ENCODE measurements at places on chromosomes 5 and 9.

DNA sequence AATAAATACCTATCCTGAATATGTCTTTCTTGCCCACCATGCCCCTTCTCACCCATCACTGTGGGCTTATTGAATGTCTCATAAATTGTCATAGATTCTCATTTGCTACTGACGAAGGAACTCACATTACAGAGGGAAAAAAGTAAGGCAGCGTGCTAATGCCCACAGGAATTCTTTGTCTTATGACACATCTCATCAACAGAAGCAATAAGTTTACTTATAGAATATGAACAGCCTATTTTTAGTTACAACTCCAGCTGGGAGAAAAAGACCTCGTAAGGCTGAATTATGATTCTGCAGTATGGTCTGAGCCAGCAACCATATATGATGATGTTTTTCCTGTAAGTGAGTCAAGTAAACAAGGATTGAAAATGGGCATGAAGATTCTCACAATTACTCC lies 22.4 kb upstream of the ATG10 start:
- DNase-seq: no peak

DNA sequence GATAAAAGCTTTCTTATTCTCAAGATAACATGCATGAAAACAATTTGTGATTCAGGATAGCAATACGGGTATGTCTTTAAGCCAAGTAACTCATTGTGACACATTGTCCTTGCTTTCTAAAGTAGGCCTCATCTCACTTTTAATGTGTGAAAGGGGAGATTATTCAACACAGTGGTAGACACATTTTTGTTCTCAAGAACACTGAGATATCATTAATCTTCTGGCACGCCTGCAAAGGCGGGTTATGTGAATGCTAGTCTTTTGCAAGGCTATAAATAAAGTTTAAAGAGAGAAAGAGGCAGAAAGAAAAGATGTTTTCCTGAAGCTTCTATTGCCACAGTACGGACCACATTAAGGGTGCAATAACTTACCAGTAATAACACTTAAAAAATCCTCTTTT lies 181.8 kb upstream of the MEF2C start:
- DNase-seq: no peak

DNA sequence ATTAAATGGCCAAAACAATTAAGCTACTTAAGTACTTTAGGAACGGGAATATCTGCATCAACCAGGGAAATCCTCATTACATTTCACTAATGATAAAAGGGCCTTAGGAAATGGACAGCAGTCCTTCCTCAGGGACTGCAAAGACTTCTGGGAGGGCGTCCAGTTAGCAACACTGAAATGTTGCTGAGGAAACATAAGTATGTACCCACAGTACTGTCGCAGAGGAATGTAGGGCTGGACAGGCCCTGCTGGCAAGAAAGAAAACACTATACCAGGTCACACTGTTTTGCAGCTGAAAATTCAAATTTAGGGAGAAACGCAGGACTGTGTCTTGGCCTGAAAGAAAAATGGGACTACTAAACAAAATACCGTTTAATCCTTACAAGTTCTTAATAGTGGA lies 1.3 kb downstream of the C5orf15 start:
- no peak for DNase-seq

DNA sequence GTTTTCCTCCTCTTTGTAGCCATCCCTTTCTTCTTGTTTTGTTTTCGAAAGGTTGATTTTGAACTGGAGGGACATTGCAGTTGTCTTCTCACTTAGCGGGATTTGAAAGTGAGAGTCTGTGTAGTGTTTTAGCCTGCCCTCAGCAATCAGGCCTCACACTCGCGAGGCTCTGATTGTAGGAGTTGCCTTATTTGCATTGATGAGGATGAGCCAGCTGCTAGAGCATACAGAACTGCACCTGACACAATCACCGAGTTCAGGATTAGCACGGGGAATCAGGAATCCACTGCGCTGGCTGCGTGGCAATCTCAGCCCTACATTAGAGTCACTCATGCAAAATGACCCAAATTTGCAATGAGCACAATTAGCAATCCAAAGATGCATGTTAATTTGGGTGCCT lies 122.5 kb upstream of the TMEM161B start:
- no peak for DNase-seq

DNA sequence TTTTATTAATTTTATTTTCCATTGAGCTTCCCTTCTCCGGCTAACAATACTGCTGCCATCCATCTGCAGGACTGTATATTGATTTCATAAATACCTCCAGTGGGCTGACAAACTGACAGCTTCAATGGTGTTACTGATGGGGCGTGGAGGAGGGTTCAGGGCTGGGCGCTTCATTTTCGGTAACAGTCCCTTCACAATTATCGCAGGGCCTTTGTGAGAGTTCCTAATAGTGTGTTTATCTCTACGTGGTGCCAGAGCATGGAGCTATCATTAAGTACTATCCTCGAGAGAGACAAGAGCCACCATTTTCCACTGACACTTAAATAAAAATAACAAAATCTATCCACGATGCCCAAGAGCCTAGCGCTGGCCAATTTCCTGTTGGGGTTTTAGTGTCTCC lies 307.0 kb upstream of the PANK3 start:
- no peak for DNase-seq

DNA sequence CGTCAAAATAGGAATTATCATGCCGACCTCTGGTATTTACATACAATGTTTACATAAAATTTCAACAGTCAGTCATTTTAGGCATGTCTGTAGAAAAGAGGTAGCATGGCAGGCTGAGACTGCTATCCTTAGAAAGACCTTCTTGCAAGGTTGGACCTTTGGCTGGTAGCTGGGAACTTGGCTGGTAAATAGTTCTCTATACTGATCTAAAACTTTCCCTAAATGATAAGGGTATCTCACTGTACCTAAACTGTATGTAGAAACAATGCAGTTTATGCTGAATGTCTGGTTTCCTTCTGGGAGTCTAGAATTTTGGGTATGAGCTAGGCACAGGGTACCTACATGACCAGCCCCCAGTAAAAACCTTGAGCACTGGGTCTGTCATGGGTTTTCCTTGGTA lies 18.0 kb downstream of the FEM1C start:
- DNase-seq: no peak

GRCh38 chr5:135655468-135655815 lies 76.7 kb upstream of the CXCL14 start:
- no peak for DNase-seq

GRCh38 chr9:110602281-110602680 lies 22.7 kb upstream of the SVEP1 start:
- DNase-seq: no peak

GRCh38 chr5:73987915-73988314 lies 361.9 kb downstream of the ARHGEF28 start:
- no peak for DNase-seq

GRCh38 chr9:104826079-104826775 lies 62.3 kb downstream of the NIPSNAP3B start:
- DNase-seq: no peak

DNA sequence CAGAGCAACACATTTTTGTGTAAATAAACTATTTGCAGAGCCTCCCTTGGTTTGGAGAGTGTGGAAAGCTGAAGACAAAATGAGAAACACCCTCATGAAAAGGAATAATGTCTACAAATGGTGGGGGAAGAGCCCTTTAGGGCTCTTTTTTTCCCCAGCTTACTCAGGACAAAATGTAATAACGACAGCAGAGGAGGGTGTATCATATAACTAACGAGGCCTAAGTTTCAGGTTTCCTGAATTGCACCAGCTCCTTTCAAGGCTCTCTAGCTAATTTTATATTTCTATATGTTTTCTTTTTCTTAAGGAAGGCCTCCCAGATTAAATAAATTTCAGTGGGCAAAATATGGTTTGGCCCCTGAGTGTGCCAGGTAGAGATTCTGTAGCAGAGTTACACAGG lies 116.3 kb downstream of the FEM1C start:
- DNase-seq: no peak

DNA sequence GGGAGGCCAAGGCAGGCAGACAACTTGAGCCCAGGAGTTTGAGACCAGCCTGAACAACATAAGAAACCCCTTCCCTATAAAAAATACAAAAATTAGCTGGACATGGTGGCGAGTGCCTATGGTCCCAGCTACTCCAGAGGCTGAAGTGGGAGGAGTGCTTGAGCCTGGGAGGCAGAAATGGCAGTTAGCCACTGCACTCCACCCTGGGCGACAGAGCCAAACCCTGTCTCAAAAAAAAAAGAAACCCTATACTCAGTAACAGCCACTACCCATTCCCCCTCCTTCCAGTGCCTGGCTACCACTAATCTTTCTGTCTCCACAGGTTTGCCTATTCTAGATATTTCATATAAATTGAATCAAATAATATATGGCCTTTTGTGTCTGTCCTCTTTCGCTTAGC lies 14.3 kb upstream of the SIL1 start:
- no peak for DNase-seq

GRCh38 chr5:37696190-37697021 lies 143.4 kb downstream of the GDNF start:
- DNase-seq: no peak

- no peak for DNase-seq
These were observed 172.3 kb upstream of the NREP start for GRCh38 chr5:111929261-111929660.

DNA sequence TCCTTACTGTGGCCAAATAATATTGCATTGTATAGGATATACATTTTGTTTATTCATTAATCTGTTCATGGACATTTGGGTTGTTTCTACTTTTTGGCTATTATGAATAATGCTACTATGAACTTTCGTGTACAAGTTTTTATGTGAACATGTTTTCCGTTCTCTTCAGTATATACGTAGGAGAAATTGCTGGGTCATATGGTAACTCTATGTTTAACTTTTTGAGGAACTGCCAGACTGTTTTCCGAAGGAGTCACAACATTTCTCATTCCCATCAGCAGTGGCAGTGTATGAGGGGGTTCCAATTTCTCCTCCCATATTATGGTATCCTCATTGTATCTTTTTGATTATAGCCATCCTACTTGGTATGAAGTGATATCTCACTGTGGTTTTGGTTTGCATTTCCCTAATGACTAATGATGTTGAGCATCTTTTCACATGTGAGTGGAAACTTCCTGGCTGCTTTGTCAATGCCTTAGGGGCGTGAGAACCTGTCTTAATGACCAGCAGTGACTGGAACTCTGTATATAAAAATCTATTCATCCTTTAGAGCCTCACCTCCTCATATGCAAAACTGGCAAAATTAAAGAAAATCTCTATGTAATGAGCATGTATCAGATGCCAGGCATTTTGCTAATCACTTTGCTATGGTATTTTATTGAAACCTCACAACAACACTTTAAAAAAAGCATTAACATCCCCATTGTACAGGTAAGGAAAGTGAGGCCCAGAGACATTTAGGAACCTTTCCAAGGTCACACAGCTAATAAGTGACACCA lies 47.8 kb upstream of the TGFBR1 start:
- no peak for DNase-seq

DNA sequence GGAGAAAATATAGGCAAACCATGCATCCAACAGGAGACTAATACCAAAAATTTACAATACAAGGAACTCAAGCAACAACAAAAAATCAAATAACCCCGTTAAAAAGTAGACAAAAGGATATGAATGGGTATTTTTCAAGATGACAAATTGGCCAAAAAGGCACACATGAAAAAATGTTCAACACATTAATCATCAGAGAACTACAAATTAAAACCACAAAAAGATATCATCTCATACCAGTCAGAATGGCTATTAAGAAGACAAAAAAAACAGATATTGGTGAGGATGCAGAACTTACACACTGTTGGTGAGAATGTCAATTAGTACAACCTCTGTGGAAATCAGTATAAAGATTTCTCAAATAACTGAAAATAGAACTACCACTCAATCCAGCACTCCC lies 35.0 kb downstream of the TEX10 start:
- DNase-seq: no peak

DNA sequence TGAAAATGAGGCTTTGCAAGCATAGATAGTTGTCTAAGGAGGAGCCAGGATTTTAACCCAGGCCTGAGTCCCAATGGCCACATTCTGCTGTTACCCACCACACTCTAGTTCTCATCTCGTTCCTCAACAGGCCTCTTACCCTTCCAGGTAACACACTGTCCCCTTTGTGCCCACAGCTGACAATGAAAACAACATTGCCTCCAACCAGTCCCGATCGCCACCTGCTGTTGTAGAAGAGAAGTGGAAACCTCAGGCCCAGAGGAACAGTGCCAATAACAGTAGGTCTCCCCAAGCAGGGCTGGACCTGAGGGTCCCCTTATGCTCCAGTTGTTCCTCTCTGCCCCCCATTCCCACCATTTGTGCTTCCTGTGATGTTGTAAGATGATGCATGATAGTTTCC lies 30.4 kb downstream of the AMBP start:
- no peak for DNase-seq

DNA sequence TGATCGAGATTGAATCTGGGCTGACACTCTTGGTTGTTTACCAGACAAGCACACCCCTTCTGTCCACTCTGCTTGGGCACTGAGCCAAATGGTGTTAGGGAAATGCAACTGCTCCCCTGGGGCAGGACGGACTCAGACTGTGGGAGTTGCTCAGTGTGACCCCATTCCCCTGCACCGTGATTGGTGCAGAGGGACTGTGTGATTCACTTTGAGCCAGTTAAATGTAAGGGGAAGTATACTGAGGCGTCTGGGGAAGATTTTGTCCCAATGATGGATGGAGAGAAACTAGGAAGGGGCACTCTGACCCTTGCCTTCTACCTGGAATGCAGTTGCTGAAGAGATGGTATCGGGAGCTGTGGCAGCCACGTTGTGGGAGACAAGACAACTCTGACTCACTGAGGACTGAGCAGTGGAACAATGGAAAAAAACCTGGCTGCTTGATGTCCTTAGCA lies 196.0 kb upstream of the ANKRD55 start:
- DNase-seq: no peak

DNA sequence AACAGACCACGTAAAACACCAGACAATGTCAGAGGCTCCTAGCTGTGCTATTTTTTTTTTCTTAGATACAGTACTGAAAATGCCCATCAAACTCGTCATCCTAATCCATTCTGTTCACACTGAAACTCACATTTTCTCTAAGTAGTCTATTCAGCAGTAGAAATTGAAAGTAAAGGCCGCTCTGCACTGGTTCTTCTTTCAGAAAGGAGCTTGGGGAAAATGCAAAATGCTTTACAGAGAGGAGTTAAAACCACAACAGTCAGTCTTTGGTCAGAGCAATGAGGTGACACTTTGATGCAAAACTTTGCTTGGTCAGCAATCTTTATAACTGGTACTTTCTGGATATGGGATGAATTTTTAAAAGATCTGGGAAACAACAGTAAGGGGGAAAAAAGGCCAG lies 43.8 kb upstream of the SUSD1 start:
- DNase-seq: peak; percentile 25

DNA sequence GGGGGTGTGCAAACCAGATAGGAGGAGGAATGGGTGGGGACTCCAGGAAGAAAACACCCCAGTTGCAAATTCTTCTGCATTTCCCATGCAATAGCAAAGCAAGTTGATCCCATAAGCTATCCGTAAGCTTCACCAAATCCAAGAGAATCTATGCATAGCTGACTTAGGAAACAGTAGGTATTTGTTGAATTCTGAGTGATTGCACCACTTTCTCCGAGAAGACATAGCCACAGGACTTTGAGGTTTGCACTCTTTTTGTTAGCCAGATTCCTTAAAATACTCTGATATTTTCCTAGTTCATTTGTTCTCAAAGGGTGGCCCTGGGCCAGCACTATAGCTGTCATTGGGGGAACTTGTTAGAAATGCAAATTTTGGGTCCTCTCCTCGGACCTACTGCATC lies 271.9 kb downstream of the SLIT3 start:
- DNase-seq: no peak

All from OCI-M1 (cell line).